MCF 10A (cell line): ENCODE measurements at places on chromosomes 5 and 9. TPM values are rescaled to one million over a fixed set of nuclear protein-coding genes. Genes with fewer than 3 reads are reported as not detected.

Gene IL17B
- not detected in 2 replicates for total RNA-seq

Gene RASEF
- 6.9 and 7.5 TPM in 2 replicates for total RNA-seq

Gene LECT2
- not detected in 2 replicates for total RNA-seq

Gene SERINC5
- 17.1 and 17.2 TPM in 2 replicates for total RNA-seq

Gene TMC1
- total RNA-seq, result not detected in 2 replicates

Gene CCNO
- total RNA-seq, result 10.6 and 11.7 TPM in 2 replicates

Gene SPRY4
- 34.5 and 41.9 TPM in 2 replicates for total RNA-seq

Gene PCDHB3
- total RNA-seq, result 0.42 and 0.49 TPM in 2 replicates

Gene PLAC8L1
- total RNA-seq, result 2.5 and 3.0 TPM in 2 replicates

Gene STKLD1
- total RNA-seq, result 1.3 TPM in 2 replicates

Gene EXOC3
- 44.1 and 49.6 TPM in 2 replicates for total RNA-seq

Gene ADAMTSL2
- total RNA-seq, result not detected in 2 replicates

DNA sequence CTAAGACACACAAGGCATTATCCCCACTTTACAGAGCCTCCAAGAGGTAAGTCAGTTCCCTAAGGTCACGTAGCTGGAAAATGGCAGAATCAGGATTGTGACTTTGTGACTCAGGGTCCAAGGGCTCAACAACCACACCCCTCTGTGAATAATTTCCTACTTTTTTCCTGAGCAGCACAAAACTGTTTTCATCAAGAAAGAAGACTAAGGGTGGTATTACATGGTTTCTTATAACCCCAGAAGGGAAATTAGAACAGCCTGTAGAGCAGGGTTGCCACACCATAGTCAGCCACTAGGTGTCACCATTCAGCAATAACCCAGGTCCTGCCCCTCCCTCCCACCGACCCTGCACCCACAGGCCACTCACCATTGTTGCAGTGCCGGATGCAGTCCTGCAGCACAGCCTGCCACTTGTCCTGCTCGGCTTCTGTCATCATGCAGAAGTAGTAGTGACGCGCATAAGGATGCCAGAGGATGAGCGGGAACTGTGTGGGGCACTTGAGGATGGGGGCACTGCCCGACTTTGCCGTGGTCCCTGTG lies 72.1 kb downstream of the LRSAM1 start:
- no peak for DNase-seq

- DNase-seq, result no peak
These were observed 747.2 kb upstream of the CHD1 start for GRCh38 chr5:99675974-99676373.

- DNase-seq, result peak; percentile 67
These were observed 571 bp downstream of the PPIC start for GRCh38 chr5:123035918-123036390.

DNA sequence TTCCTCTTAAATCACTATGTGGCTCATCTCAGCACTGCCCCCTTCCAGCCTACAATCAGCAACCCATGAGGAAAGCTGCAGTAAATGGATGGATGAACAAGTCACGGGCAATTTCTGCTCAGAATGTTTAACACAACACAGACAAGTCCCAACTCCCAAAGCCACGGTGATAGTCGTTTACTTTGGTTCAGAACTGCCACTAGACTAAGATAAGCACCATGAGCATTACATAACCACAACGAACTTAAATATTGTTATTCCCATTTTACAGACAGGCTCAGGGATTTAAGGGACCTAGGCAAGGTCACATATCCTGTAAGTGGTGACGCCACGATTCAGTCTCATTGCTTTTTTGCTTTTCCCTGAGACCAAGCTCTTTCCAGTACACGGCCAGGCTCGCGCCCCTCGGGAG lies 2.0 kb upstream of the SMIM27 start:
- DNase-seq, result no peak

- DNase-seq, result no peak
These were observed 1.3 kb upstream of the ST8SIA4 start for GRCh38 chr5:100904259-100904861.

GRCh38 chr9:124220946-124221451 lies 36.8 kb upstream of the NEK6 start:
- DNase-seq, result peak; percentile 48

- DNase-seq, result no peak
These were observed 129.3 kb upstream of the LPCAT1 start for GRCh38 chr5:1652873-1653697.

DNA sequence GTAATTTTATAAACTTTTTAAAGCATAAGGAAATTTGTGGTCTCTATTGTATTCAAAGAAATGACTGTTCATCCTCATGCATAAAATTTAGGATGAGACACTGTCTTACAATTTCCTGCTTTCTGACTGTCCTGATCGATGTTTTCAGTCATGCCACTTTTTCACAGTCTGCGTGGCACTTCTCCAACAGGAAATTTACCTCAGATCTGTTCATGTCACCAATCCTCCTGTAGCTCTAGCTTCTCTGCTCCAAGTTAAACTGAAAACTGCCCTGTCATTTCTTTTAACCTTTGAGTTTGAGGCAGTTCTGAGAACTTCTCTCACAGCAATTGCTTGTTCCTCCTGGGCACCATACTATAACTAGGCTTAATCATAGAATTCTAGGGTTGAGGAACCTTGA lies 455.1 kb downstream of the EFNA5 start:
- DNase-seq, result no peak

DNA sequence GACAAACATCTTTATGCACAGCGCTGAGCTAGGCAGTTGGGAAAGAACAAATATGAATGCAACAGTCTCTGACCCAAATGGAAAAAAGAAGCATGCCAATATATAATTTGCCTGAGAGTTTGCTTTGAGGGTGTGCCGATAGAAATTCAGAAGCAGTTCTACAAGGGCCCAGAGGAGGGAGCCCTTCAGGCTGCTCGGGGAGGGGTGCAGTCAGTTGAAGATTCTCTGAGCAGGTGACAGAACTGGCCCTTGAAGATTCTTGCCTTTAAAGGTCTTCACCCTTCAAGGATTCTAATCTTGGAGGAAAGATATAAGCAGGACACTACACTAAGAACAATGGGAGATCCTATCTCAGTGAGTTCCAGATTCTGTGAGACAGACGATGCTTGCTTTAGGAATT lies 3.7 kb upstream of the PAPPA start:
- DNase-seq, result peak; percentile 51

DNA sequence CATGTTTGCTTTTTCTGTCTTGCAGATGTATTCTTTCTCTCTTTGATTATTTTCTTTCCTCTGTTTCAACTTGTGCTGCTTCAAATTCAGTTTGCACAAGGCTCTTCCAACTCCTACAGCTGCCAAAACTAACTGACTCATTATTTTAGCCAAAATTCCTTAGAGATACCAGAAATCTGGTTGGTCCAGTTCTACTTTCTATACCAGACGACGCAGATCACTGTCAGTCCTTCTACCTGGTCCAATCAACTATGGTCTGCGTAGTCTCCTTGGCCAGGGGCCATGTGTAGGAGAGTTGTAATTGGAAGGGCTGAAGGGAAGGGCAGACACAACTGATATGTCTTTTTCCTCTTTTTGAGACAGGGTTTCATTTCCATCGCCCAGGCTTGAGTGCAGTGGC lies 51.9 kb upstream of the JAK2 start:
- no peak for DNase-seq

- no peak for DNase-seq
These were observed 41.6 kb downstream of the PTAR1 start for GRCh38 chr9:69718218-69718617.

DNA sequence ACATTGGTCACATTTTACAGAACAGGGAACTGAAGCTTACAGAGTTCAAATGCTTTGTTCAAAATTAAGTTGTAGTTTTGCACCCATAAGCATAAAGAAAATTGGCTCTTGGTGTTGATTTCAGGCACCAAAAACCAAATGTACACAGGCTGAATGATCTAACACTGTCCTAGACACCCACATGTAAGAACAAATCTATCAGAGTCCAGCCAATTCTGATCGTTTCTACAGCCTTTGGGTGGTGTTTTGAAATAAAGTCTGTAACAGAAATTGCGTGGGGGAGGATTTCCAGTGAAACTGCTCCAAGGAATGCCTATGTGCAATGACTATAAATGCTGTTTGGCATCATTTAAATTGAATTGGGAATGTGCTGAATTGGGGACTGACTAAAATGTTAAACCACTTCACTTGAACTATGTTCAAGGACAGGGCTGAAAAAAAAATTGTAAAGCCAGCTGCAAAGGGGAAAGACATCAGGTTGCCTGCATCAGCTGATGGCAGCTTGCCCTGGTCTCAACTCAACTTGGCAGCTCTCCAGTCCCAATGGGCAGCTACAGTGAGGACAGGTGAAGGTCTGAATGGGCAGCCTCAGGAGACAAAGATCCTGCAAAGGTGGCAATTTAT lies 92.2 kb upstream of the TRPC7 start:
- peak; percentile 24 for DNase-seq

DNA sequence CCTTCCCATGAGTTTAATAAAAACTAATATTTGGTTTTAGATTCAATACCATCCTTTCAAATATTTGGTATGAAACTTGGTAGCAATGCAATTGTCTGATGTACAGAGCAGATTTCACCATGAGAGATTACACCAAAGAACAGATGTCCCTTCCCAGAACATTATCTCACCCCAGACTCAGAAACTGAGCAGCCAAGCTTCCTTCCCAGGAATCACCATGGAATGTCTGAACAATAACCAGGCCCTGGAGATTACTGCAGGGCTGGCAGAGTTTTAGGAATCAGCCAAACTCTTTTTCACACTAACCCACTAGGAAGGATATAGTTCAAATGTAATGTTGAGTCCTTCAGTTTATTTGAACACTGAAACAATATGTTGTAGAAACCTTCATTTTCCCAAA lies 23.9 kb downstream of the CLTA start:
- no peak for DNase-seq

- DNase-seq, result peak; percentile 8
These were observed 55.5 kb downstream of the FAM81B start for GRCh38 chr5:95446560-95447221.

DNA sequence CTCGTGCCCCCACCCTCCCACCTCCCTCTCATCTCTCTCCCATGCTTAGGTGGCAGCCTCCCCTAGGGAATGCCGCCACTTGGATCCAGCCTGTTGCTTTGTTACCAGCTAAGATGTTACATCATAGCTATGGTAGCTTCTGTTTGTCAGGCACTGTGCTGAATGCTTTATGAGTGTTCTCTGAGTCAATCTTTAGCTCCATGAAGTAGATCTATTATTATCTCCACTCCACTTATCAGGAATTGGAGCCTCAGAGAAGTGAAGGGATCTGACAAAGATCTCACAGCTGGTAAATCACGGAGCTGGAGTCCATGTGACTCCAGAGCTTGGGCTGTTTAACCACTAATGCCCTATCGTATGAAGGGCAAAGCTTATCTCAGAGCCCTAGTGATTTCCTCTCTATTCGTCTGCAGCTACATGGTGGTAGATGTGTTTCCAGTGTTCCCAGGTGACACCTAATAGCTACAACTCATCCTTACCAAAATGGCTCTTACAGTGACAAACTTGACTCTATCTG lies 54.1 kb downstream of the GARNL3 start:
- DNase-seq, result no peak

DNA sequence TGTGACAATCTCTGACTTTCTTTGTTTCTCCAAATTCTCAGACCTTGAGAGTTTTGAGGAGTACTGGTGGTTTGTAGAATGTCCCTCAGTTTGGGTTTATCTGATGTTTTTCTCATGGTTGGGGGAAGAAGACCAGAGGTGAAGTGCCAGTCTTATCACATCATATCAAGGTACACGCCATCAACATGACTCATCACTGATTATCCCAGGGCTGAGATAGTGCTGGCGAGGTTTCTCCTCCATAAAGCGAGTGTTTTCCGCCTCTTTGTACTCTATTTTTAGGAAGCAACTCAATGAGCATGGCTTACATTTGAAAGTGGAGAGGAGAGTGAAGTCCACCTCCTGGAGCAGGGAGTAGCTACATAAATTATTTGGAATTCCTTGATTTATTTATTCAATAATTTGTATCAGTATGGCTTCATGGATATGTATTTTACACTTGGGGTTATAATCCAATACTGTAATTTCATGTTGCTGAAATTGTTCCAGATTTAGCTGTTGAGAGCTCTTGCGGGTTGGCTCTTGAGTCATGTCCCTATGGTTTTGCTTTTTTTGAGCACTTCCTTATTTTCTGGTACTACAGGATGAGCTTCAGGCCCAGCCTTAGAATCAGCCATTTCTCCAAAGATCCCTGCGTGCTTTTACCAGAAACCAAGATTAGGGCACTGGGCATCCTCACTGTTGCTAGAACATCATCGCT lies 23.9 kb downstream of the DCANP1 start:
- DNase-seq, result no peak

DNA sequence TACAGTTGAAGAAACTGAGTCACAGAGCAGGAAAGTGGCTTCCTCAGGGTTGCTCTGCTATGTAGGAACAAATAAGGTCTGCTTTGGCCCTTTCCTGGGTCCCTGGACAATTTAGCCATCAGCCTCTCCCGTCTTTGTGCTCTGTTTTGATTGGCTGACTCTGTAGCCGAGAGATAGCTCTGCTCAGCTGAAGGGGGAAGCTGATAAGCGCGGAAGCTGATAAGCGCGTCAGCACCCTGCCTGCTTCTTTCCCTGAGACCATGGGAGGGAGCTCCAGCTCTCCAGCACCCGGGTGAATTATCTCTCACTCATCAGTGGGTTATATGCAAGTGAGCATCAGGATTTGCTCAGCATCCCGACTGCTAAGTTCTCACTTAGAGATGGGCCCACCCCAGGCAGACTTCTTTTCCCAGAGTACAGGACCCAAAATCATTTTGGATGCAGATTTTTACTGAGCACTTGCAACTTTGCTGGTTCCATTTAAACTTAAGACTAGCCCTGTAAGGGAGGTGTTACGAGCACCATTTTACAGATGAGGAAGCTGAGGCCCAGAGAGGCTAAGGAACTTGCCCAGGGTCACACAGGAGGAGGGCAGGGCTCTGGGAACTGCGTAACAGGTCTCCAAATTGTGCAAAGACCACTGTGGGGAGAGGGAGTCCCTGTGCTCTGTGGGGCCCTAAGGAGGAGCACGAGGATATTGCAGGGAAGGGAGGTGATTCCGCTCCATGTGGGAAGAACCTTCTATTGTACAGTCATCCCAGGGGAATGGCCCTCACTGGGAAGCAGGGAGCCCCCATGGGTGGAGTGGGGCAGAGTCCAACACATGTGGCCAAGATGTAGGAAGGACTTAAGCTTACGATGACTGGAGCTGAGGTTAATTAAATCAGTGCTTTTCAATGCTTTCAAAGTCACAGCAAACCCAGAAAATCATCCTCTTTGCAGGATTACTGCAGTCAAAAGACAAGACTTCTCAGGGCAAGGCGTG lies 83.7 kb upstream of the ORM1 start:
- no peak for DNase-seq

DNA sequence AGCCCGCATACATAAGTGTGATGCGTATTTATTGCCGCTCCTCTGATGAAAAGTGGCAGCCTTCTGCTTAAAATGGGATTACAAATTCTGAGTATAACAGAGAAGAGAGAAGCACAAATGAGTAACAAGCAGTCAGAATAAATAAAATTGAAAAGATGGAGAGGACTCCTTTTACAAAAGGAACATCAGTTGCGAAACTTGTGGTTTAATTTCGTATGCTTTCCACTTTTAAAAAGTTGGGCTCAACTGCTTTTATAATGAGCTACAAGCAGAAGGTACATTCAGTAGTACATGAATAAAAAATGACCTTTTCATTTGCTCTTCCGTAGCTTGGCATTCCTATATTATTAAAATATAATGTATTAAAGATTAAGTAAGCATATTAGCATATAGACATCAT lies 320.0 kb downstream of the FBXL17 start:
- DNase-seq, result peak; percentile 47
